ENCODE measurements at places on chromosomes 7 and 10.
A peak's percentile ranks its signal among the peaks of the same experiment; 100 is the strongest.

DNA sequence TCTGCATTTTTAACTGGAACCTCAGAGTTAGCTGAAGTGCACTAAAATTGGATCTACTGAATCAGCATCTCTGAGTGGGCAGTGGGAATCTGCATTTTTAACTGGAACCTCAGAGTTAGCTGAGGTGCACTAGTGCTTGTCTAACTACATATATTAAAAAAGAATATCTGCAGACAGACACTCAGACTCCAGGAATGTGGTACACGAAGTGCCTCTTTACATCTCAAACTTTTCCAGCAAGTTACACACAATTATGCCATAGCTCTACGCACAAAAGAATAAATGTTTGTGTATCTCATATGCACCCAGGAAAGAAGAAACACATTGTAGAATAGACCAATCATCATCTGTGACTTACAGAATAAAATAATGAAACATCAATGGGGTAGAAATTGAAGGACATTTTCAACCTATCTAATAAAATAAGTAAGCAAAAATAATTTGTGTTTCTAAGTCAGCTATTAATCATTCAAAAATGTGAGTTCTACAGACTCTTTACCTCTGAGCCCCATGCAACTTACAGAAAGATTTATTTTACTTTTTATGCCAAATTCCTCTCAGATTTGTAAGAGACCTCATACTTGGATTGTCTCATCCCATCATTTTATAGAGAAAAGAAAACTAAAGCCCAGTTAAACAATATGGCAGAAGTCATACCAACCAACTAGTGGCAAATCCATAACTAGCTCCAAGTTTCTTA, 28.3 kb downstream of the PPP1R3A start:
- DNase-seq = no peak

DNA sequence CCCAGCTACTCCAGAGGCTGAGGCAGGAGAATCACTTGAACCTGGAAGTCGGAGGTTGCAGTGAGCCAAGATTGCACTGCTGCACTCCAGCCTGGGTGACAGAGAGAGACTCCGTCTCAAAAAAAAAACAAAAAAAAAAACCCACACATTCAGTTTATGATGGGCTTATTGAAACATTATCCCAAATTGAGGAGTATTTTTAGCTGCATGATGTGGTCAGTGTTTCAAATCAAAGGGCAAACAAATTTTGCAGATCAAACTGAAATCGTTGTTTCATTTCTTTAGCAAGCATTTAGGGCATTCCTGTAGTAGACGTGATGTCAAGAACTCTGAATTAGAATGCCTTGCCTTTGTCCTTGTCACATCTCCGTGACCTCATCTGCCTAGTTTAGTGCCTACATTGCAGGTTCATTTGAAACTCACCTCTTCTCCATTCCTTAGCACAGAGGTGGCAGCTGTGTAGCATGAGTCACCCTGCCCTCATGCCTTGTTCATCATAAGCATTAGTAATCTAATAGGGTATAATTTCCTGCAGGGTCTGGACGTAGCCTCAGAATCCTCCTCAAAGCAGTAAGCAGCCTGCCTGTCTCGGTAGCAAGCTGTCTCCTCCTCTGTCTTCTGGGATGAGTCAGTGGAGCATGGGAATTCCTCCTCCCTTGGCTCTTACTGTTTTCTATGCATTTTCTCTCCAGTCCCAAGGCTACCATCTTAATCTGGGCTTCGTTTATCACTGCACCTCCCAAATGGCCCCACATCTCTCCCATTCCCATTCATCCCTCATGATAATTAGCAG, 73.8 kb downstream of the CUL1 start:
- peak; percentile 67 for DNase-seq

DNA sequence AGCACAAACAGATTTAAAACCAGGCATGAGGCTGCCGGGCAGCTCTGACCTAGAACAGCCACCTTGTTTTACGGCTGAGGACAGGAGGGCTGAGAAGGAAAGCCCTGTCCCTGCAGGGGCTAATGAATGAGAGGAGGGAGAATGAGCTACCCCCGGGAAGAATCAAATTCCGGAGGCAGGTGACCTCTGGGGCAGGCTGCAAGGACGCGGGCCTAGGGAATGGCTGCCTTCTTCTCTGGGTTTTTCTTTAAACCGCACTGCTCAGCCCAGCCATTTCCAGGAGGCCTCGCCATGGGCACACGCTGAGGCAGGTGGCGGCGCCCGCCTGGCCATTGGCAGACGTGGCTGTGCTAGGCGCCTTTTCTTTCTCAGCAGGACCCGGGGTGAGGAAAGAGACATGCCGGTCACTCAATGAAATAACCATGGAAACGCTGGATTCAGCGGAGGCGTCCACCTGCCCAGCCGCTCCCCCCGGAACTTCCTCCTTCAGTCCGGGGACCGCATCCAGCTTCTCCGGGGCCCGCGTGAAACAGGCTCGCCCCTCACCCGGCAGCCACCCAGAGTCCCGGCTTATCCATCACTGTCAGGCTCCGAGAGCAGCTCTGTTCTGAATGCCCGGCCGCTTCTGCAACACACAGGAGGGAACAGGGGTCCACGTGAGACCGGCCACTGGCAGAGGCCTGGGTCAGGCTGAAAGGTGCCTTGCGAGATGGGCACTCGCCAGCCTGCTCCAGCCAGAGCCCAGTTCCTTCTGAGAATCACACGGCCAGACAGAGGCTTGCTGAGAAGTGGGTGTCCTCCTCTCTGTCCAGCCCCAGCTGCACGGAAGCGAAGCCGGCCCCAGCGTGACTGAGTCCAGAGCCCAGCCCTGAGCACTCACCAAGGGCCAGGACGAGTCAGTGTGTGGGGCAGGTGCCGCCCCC, 82.1 kb downstream of the PDGFA start:
- no peak for DNase-seq

- no peak for DNase-seq
These were observed 1.7 kb downstream of the SFXN3 start for GRCh38 chr10:101032637-101033224.

DNA sequence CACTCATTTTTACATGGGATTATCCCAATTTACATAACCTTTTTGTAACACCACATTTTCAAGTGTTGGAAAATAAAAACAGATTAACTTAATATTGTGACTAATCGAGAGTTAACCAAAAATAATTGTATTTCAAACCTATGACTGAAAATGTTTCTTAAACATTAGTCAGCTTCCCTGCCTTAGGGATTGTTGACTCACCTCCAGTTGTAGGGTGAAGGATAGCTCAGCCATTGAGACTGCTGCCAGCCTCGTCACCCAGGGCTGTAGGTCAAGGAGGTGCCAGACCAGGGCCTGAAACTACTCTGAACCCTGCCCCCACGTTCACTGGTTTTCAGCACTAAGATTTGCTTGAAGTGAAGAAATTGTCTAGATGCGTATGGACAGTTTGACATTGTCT, 351.2 kb downstream of the GFRA1 start:
- no peak for DNase-seq

DNA sequence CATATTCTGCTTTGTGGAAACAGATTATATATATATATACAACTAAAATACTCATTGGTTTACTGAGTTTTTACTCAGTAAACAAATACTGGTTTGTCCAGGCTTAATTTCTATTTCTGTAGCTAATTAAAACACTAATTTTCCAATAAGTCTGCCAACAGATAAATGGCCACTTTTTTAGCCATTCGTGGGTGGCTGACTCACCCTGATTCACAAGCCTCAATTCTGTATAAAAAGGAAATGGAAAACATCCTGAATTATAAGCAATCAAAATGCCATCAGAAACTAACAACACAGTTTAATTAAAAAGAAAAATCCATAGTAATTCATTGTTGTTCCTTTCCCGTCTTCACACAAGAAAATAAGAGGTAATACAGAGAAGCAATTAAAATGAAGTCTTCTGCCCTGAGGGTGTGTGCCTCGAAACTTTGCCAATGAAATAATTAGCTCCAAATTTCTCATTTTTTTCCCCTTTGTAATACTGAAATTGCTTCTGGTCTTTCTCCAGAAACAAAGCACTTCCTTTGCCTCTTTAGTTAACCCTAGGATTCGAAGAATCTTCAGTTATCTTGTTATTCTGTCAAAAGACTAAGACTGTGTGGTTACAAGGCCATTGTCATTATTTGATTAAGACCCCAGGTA, 118.7 kb upstream of the PTN start:
- no peak for DNase-seq

GRCh38 chr10:28677888-28678686, 766 bp downstream of the BAMBI start:
- no peak for DNase-seq

DNA sequence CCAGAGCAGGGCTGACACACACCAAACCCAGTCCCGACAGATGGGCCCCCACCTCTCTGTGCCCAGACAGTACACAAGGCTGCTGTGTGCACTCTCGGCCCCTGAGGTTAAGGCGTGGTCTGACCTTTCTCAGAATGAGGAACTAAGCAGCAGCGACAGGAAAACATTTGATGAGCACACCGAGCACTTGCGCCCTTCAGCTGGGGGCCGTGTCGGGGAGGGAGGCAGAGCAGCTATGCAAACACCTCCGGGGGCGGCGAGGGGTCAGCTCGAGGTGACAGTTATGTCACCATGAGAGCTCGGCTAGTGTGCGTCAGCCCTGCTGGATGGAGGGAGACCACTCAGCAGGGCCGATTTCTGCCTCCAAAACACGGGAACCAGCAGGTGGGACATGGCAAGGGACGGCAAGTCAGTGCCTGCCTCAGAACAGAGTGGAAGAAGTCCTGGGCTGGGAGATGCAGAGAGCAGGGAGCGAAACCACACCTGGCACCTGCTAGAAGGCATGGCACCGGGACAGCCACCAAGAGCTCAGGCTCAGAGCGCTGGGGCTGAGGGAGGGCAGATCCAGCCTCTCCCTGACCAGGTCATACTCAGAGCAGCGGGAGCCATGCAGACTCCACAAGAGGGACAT, 57.4 kb downstream of the CHST15 start:
- no peak for DNase-seq

DNA sequence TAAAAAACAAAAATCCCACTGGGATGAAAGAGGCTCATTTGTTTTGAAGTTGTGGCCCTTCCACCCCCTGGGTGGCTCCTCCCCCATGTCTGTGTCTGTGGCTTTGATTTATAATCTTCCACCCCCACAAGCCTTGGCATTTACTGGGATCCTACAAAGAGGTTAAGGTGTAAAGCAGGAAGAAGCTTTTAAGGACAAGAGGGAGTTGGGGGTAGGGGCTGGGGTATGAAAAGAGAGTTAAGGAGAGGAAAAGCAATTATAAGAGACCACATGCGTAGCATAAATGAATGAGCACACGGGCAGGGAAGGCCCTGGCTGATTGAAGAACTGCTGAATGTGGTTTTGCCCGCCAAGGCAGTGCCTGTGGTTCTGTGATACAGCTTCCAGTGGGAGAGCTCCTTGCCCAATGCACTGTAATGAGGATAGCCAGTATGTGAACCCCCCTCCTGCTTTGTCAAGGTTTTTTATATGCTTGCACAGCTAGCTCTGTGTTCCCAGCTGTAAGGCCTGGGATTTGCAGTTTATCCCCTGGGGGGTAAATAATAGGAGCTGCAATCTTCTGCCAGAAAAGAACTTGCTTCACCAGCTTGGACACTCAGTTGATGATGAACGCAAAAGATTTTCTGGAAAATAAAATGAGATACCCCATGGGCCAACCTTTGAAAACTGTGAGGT, 34.7 kb upstream of the KMT2E start:
- peak; percentile 81 for DNase-seq

DNA sequence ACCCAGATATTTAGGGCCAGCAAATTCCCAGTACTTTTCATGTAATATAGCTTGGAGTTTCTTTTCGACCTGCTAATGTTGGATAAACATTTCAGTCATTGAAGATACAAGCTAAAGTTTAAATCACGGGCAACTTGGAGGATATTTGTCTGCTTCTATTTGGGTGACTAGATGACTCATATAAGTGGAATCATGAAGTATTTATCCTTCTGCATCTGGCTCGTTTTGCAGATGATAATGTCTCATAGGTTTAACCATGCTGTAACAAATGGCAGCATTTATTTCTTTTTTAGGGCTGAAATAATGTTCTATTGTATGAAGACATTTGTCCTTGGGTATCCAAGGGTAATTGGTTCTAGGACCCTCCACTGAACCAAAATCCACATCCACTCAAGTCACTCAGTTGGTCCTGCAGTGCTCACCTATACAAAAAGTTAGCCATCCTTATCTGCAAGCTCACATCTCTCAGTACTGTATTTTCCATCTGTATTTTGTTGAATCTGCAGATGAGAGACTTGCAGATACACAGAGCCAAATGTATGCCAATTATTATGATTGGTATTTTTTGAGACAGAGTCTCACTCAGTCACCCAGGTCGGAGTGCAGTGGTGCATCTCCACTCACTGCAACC, 187.2 kb upstream of the CSTF2T start:
- DNase-seq = no peak

DNA sequence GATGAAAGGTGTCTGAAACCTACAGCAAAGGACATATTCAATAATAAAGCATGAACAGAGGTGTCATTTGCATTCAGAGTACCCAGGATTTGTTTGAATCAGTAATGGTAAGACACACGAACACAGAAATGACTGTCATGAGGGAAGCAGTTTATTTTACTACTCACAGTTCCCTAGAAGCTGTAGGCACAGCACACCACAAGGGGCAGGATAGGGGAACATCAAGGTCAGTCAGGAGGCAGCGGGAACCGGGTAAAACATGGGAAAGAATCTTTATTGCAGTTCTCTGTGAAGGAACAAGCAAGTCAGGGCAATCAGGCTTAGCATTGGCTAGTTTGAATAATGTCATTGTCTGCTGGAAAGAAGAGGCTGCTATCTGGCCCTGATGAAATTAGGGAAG, 70.2 kb upstream of the PDSS1 start:
- DNase-seq = no peak

DNA sequence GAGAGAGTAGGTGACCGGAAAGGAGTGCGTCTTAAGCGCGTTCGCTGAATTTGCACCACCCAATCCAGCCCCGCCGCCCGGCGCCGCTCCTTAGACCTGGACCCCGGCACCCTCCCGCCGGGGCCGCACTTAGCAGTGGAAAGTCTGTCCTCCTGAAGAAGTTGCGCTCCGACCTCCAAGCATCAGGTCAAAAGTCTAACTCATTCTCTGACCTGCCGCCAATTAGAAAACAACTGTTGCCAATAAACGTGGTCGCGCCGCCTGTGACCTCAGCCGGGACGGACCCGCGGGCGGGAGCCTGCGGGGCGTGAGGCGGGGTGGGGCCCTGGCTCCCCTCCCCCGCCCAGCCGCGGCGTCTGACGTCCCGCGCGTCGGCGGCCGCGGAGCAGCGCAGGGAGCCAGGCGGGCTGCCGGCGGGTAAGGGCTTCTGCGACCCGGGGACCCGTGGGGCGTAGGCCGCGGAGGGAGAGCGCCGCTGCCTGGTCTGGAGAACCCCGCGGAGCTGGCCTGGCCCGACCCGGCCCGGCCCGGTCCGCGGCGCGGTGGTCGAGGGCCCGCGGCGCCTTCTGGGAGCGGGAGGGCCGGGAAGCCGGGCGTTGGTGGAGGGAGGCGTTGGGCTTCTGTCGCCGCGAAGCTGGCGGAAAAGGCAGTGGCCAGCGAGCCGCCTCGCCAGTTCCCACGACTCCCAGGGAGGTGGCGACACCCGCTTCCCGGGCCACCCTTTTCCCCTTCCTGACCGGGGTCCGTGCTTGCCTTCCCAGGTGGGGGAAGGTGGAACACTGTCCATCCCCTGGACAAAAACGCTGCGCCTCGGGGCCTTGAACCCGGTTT, at the start of gene BCAP29:
Gene BCAP29, plus strand, starts transcription at position 362 of the 831 bp plus-strand sequence. CDS start 527 bp downstream, outside the sequence.
- no peak for DNase-seq

- DNase-seq = no peak
These were observed 167.6 kb downstream of the ANK3 start for GRCh38 chr10:60222047-60222446.

- DNase-seq = no peak
These were observed 92.6 kb upstream of the RNF32 start for GRCh38 chr7:156547884-156548561.
